ENCODE measurements at places on chromosomes 1 and 21. TPM values are rescaled to one million over a fixed set of nuclear protein-coding genes. Genes with fewer than 3 reads are reported as not detected.
A peak's percentile ranks its signal among the peaks of the same experiment; 100 is the strongest.

TMEM125 gene
- total RNA-seq: 0.65 TPM

SRRM1 gene
- total RNA-seq: 89.9 TPM

PTGER3 gene
- total RNA-seq: 22.6 TPM

AGBL4 gene
- 3.1 TPM for total RNA-seq

SLC26A9 gene
- total RNA-seq: 25.4 TPM

PLEKHA6 gene
- total RNA-seq: 19.8 TPM

GRCh38 chr1:1541956-1542765 lies 1.7 kb upstream of the TMEM240 start:
- DNase-seq: no peak

- DNase-seq: no peak
Measured at GRCh38 chr21:36323032-36323431, 3.0 kb downstream of the MORC3 start.

GRCh38 chr1:220952961-220953643 lies 73.9 kb downstream of the HLX start:
- no peak for DNase-seq

DNA sequence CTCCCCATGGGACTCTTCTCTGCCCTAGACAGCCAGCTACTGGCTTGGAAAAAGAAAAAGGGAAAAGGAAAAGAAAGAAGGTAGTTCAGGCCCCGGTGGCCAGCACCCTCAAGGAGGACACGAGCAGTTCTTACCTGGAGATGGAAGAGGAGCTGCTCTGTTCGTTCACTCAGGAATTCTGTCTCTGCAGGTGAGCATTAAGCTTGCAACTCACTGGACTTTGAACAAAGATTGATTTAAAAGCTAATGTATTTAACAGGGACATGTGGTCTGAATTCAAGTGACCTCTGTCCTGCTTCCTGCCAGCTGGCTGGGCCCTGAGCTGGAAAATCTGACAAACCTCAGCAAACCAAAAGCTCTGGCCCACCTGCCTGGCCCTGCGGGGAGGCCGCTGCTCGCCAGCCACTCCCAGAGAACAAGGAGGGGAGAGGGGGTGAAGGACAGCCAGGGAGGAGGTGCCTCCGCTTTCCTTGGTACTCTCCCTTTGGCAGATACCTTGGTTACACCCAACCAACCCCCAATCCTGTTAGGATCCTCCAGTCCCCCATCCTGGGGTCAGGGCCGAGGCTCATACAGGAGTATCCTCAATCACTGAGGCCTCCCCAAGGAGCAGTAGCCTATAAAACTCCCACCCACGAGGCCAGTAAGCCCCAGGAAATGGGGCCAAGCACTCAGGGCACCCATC lies at the start of gene PDZK1:
Gene PDZK1 (minus strand): TSS at position 186 of the 685 bp plus-strand sequence. CDS start 19,347 bp downstream, outside the sequence.
- no peak for DNase-seq

DNA sequence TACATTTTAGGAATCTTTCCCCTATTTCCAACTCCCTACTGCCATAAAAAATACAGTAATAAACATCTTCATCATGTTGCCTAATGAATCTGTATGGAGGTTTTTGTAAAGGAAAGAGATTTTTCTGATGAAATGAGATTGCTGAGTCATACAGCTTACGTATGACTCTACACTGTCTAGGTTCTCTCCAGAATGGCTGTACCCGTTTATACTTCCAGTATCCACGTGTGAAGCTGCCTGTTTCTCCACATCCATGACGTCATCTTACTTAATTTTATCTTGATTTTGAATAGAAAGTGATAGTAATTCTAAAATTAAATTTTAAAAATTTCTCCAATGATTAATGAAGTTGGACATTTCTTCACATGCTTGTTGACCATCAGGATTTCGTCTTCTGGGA lies 103.7 kb downstream of the COQ8A start:
- no peak for DNase-seq

GRCh38 chr1:150072959-150073358 lies 5.4 kb downstream of the VPS45 start:
- DNase-seq: no peak

- DNase-seq: no peak
Measured at GRCh38 chr1:107122225-107122624, 18.6 kb upstream of the NTNG1 start.

DNA sequence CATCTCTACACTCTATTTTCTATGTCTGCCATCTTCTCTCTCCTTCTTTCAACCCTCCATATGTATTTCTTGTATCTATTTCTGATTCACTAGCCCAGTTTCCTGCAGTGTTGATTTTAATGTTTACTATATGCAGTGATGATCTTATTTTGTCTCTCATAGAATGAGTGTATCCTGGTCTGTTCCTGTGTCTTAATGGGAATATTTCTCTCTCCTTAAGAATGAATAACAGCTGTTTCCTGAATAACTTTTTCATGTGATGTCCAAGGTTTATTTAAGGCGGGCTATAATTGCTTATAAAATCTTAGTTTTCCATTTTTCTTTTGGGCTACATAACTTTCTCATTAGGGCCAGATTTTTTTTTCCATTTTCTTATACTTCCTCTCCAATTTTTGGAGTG lies 144.5 kb downstream of the C1orf21 start:
- DNase-seq: no peak

GRCh38 chr1:18385239-18385790 lies 95.4 kb upstream of the KLHDC7A start:
- DNase-seq: peak; percentile 48

- peak; percentile 39 for DNase-seq
Measured at GRCh38 chr1:203627851-203628200, 1.2 kb downstream of the ATP2B4 start.

Measured in left cardiac atrium (tissue), 4 donors.